Sciatic nerve (tissue), 2 donors: ENCODE measurements at places on chromosomes 4 and X. TPM values are rescaled to one million over a fixed set of nuclear protein-coding genes. Genes with fewer than 3 reads are reported as not detected.

- no peak for DNase-seq
These were observed 8.0 kb downstream of the SLC9A7 start for GRCh38 chrX:46750889-46751288.

GRCh38 chrX:136961594-136962135, 72.1 kb downstream of the GPR101 start:
- DNase-seq, result no peak

- no peak for DNase-seq
These were observed 80.0 kb downstream of the ARSJ start for GRCh38 chr4:113899271-113900070.

DNA sequence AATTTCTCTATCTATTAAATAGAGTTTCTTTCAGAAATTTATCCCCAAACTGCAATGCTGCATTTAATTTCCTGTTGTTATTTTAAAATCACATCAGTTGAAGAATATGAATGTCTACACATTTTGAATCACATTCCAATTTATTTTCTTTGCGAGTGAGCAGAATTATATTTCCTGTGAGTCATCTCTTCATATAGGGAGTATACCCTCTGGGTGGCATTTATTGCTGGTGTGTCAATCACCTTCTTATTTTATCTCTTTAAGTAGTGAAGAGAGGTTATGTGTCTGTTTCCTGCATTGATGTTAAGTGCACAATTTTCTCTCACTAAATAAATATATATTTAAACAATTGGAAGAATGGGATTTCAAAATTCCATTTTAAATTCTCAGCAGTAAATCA, 511.0 kb upstream of the ATOH1 start:
- no peak for DNase-seq

GRCh38 chr4:15688051-15688450, 6.4 kb downstream of the FAM200B start:
- no peak for DNase-seq

DNA sequence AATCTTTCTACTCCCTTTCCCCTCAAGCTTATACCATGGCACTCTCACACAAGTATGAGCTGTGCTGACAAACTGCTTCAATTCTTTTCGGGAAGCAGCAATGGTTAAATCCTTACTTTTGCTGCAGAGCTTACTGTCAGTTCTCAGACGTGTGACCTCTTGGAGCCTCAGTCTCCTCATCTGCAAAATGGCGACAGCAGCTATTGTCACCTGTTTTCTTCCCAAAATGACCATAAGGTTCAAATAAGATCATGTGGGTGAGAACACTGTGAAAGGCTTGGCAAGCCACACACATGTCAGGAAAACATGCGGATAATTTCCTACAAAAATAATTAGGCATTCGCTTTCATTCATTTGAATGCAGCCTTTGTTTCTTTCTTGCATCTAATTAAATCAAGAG, 36.8 kb upstream of the IRF2 start:
- DNase-seq, result no peak

DNA sequence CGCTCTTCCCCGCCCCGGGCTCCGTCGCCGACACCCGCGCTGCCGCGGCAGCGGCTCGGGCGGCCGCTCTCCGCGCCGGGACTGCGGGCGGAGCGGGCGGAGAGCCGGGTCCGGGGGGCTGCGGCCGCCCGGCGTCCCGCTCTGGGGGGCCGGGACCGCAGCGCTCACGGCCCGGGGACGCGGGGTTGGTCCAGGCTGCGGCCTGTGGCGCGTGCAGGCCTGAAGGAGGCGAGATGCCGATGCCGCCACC, 492 bp downstream of the GALNT7 start:
- no peak for DNase-seq

DNA sequence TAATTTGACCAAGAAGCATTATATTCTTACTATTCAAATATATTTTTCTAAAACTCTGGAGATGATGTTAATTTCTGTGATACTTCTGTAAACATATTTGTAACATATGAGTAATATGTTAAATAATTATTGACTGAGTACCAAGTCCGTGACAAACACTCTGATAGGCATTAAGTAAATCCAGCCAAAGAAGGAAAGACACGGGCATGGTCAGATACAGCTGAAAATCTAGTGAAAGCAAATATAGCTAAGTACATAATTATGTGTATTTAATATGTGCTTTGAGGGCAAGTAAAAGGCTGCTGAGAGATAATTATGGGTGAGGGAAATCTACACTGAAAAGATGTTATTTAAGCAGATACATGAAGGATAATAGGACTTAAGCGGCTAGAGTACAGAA, 1263.6 kb upstream of the ADGRL3 start:
- no peak for DNase-seq

DNA sequence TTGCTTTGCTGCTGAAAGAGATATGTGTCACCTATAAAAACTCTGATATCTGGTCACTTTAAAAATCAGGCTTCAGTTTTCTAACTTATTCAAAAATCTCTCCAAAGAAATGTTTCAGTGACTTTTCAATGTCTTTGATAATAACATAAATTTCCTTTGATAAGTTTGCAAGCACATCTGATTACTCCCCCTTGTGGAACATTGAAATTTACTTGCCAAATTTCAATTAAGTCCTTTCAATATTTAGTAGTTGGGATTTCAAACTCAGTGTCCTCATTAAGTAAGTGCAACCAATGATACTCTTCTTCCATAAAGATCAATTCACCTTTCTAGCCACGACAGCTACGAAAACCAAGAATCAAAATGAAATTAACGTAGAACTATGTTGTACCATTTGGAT, 151.3 kb upstream of the FAM47C start:
- no peak for DNase-seq

DNA sequence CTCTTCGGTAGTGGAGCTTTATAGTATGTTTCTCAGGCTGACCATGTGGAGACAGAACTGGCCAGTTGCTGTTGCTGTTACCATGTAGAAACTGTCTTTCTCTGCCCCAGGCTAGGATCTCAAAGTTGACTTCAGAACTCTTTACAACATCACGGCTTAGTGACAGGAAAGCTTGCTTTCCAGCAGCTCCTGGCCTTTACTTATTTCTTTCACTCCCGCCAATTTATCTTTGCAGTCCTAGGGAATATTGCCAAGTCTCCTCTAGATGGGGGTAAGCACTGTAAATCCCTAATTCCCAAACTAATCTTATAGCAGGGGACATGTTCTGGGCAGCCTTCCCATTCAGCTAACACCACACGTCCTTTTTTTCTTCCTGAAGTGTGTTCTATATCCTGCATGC, 631.6 kb downstream of the SPRY1 start:
- DNase-seq, result no peak

DNA sequence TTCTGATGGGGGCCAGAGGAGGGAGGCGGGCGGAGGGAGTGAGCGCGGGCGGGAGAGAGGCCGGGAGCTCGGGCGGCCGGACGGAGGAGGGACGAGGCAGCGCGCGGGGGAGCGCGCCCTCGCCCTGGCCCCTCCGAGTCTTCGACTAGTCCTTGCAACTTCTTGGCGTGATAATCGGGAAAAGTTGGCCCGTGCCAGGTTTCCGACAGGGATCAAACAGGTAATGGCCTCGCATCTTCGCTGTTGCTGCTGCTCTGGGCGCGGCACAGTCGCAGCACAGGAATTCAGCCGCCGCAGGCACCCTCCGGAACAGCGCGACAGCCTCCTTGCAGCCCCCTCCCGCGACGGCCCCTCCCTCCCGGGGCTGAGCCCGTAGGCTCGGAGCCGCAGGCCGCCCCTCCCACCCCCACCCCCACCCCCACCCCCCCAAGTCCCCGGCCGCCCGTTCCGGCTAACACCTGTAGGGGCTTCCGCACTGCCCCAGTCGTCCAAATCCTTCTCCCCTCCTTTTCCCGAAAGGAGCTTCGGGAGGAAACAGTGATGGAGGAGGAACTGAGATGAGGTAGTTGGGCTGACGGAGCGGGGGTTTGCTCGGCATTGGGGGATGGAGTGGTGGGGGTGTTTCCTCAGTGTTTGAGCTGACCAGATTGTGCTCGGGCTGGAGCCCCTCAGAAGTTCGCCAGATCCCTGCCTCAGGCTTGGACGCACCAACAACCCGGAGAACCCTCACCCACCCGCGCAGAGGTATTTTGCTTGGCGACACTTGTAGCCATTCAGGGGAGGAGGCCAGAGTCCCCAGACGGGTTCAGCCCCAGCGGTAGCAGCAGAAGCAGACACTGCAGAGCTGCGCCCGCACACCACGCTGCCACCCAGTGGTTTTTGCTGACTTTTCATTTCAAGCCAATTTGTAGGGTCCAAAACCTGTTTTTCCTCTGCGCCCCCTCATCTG, at the start of gene FGF13:
Gene FGF13, minus strand, starts transcription at position 319 of the 949 bp plus-strand sequence. CDS start 714 bp downstream, outside the sequence.
- peak; percentile 51 for DNase-seq

GRCh38 chr4:27908356-27908755, 1047.7 kb downstream of the STIM2 start:
- no peak for DNase-seq

DNA sequence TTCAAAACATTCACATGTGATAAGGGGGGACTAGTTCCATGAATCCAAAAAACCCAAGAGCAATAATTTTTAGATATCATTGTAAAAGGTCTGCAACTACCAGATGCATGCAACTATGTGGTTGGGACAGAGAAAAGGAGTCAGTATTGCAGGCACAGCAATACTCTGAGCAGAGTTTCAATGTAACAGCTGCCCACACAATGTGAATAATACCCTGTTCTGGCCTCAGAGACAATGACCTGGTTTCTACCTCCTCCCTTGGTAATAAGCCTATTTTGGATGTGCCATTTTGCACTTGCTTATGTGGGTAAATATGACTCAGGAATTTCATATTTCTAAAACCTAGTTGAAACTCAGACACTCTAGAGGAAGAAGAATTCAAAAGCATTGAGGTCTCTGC, 194.8 kb upstream of the RASGEF1B start:
- DNase-seq, result no peak

DNA sequence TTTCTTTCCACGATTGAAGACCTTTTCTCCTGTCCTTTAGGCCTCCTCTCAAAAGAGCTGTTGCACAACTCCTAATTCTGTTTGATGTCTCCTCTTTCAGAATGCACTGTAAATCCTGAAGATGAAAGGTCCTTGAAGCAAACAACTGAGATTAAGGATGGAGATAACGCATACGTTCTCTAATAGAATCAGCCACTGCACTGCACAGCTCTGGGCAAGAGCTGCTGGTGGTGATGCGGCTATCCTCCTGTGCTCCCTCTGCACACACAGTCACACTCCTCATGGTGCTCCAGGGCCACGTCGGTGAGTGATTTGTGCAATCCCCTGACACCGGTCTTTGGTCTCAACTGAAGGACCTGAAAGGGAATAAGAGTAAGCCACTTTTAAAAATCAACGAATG, 208.7 kb downstream of the PDGFC start:
- DNase-seq, result no peak

DNA sequence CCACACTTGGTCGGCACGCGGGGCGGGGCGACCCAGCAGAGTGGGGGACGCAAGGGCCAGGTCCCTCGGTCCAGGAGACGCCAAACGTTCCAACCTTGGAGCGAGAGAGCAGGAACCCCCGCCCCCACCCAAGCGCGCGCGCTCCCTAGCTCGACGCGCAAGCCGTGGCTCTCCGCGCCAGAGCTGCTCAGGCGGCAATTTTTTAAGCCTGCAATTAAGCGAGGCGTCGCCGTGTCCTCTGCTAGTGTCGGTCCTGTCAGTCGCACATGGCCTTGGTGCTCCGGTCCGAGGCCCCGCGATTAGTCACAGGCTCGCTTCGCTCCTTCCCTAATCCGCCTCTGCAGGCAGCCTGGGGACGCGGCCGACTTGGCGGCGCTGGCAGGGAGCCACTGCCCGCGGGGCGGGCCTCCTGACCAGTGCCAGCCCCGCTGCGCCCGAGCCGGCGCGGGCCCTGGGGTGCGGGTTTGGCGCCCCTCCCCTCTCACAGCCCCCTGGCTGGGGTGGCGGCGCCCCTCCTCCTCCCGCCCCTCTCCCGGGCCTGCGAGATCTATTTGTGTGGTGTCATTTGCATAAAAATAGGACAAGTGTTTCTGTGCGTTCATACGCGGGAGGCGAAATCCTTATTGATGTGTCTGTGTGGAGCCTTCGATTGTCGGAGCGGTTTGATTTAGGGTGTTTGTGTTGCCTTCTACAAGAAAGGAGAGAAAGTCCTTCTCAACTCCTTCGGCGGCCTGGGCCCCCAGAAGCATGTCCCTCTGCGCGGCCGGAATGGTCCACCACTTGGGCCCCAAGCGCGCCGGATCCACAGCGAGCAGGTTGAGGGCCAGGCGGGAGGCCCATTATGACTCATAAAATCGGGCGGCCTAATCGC, 9.8 kb upstream of the BCOR start:
- peak; percentile 80 for DNase-seq

DNA sequence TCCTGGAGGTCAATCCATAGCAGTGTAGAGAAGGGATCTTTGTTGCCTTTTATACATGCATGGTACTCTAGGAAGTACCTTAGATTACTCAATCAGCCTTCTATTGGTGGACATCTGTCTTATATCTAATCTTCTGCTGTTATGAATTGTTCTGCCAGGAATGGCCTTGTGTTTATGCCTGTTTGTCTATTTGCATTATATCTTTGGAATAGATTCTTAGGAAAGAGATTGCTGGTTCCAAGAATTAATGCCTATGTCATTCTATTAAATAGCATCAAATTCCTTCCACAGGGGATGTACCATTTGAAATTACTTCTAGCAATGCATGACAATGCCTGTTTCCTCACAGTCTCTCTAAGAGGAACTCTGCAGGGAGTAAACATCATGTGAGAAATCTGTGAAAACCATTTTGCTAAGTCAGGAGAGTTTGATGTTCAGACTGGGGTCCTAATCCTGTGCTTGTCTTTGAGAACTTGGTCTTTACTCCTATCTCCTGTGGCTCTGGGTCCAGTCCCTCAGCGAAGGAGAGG, 42.5 kb downstream of the BEX3 start:
- DNase-seq, result no peak

GRCh38 chr4:164012396-164013027, 518.0 kb downstream of the TMA16 start:
- no peak for DNase-seq

GRCh38 chr4:139734201-139734874, 68.7 kb downstream of the MGST2 start:
- no peak for DNase-seq

DNA sequence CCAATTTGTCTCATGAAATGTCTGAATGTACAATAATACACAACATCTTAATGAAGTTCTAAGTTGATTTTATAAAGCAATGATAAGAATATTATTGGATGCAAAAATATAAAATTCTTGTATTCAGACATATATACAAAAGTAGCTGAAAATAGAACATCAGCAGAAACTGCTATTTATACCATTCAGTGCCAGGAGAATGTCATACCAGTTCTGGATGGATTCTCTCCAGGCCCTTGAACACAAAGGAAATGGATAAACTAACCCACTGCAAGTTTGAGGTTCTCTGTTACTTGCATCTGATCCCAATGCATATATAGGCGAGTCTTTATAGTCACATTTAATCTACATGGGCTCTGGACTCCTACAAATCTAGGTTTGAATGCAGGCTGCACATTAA, 126.3 kb upstream of the KLF3 start:
- no peak for DNase-seq

GRCh38 chr4:98406819-98407218, 145.6 kb downstream of the RAP1GDS1 start:
- DNase-seq, result no peak

HEPH gene
- total RNA-seq, result 21.2 TPM

AWAT2 gene
- not detected for total RNA-seq

CYBB gene
- total RNA-seq, result 39.8 TPM

GPM6B gene
- total RNA-seq, result 527 TPM

PABPC1L2A gene
- not detected for total RNA-seq

NDP gene
- total RNA-seq, result 4.1 TPM

PPBP gene
- total RNA-seq, result 10.9 TPM

STK32B gene
- 1.6 TPM for total RNA-seq

CT45A5 gene
- not detected for total RNA-seq

CPEB2 gene
- total RNA-seq, result 44.1 TPM

RBM46 gene
- 0.58 TPM for total RNA-seq

TEX13B gene
- total RNA-seq, result not detected

ELF2 gene
- 81.0 TPM for total RNA-seq
